ENCODE measurements at places on chromosomes 4 and X. TPM values are rescaled to one million over a fixed set of nuclear protein-coding genes. Genes with fewer than 3 reads are reported as not detected.

DNA sequence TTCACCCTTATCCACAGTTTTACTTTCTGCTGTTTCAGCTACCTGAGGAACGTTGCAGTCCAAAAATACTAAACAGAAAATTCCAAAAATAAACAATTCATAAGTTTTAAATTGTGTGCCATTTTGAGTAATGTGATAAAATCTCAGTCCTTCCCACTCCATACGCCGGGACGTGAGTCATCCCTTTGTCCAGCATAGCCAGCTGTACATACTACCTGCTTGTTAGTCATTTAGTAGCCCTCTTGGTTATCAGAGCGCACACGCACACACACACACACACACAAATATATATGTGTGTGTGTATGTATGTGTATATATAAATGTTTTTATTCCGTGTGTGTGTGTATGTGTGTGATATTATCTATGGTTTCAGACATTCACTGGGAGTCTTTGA lies 4.8 kb upstream of the CCSER1 start:
- no peak for DNase-seq

DNA sequence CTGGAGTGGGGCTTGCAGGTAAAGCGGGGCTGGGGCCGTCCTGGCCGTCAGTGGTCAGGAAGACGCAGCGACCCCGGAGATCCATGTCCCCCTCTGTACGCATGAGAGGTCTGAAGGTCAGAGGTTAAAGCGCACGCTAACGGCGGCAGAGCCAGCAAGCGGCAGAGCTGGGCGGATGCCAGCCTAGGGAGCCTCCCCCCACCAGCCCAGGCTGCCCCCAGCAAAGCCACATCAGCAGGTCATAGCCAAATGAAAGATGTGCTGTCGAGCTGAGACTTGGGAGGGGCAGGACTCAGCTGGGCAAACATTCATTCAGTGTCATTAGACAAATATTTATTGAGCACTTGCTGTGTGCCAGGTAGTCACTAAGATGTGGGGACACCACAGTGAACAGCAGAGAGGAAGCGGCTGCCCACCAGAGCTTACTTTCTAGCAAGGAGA lies 593 bp upstream of the JAKMIP1 start:
- DNase-seq: no peak

GRCh38 chrX:74090049-74090448 lies 213.9 kb upstream of the ZCCHC13 start:
- DNase-seq: no peak

DNA sequence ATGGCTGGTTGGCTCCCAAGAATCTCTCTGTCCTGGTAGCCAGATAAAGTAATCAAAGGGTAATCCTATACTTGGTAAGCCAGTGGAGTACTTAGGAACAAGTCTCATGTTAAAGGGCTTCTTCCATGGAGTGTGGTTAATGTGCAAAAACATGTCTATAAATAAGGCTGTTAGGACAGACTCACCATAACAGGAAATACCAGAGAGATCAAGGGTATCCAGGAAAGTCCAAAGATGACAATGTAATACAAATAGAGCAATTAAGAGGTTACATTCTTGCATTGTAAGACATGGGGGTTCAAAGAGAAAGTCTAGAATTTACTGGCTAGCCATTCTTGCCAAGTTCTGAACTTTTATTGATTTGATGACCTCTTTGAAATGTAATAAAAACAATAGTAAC lies 61.9 kb upstream of the ZCCHC13 start:
- no peak for DNase-seq

- no peak for DNase-seq
These were observed at the start of gene SMARCA1 for GRCh38 chrX:129523079-129523911. Gene SMARCA1, minus strand, starts transcription at chrX:129523490. Its CDS starts 120 bp downstream, at chrX:129523370.

The SASH3 gene
- 303 TPM for total RNA-seq

The CT45A1 gene
- not detected for total RNA-seq

All from activated CD8-positive, alpha-beta T cell treated with anti-CD3 and anti-CD28 coated beads, Interleukin-2, amount 10 ng/mL, durations not matched to agents 7 days and 5 days (primary cell).